ENCODE measurements at places on chromosomes 11 and 22.

- no peak for DNase-seq
Observed at GRCh38 chr11:69907611-69908010, 88.4 kb upstream of the FGF3 start.

DNA sequence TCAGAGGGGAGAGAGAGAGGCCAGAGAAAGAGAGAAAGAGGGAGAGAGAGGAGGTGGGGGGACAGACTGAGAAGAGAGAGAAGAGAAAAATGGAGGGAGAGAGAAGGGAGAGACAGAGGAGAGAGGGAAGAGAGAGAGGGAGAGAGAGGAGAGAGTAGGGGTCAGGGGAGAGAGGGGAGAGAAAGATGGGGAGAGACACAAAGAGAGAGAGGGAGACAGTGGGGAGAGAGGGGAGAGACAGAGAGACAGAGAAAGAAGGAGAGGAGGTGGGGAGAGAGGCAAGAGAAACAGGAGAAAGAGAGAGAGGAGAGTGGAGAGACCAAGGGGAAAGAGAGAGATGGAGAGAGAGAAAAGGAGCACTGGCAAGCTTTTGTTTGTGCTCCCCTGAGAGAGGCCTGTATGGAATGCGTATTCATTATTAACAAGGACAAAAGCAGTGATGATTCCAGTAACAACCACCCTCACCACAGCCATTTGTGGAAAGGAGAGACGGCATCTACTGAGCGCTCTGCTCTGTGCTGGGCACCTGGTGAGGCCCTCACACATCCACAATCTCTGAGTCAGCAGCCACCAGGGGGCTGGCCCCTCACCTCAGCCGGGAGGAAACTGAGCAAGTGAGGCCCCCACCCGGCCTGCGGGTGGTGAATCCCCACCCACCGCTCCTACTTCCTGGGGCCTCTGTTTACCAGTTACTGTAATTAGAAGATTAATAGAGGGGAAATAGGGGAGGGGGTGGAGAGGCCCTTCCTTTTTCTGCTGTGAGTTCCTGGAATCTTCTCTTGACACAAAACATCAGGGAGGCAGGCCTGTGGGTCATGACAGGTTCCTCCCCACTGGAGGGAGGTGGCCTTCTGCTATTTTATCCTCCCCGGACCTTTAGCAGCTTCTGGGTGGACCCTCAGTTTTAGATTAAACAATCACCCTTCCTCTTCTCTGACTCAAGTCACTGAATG, 14.6 kb upstream of the MIAT start:
- peak; percentile 90 for DNase-seq

- DNase-seq = no peak
Observed at GRCh38 chr11:78641541-78641940, 66.9 kb upstream of the NARS2 start.

GRCh38 chr11:110573411-110573810, 138.8 kb downstream of the ARHGAP20 start:
- DNase-seq = no peak

DNA sequence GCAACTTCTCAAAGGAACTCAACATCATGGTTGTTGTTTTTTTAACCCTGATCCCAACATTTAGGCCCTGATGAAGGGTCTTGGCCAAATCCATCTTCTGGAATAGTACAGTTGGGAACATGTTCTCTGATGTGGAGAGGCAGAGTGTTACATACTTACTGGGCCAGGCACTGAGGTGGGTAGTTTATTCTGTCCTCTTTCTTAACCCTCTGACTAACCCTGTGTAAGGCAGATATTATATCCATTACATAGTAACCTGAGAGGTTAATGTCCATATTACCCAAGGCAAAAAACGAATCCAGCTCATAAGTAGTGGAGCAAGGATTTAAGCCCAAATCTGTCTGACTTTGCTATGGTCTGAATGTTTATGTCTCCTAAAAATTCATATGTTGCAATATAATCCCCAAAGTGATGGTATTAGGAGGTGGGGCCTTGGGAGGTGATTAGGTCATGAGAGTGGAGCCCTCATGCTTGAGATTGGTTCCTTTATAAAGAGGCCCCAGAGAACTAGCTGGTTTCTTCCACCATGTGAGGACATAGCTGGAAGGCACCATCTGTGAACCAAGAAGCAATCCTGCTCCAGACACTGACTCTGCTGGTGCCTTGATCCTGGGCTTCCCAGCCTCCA, 16.3 kb downstream of the PPFIBP2 start:
- DNase-seq = no peak

GRCh38 chr11:40289370-40289769, 1170.1 kb downstream of the LRRC4C start:
- no peak for DNase-seq

GRCh38 chr11:120819437-120820365, 204.2 kb upstream of the TBCEL start:
- no peak for DNase-seq

DNA sequence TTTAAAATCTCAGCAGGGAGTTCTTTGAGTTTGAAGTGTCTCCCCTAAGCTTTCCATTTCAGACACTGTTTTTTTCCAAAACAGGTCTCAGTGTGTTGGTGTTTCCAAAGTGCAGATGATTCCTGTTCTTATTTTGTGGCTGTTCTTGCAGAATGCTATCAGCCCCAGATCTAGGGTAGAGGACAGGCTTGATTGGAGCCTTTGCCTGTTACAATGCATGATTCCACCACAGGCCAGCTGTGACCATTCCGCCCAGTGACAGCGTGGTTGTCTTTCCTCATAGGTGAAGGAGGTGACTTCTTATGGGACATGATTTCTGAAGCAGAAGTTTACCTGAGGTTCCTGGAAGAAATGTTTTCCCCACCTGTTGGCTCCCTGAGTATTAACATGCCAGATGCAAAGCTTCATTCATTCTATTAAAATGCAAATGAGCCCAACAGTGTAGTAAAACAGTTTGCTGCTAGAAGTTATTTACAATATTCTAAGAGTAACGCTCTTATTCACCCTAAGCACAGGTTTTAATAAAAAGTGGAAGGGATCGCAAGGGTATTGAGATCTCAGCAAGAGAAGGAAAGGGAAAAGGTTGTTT, 36.9 kb upstream of the BIRC3 start:
- no peak for DNase-seq

- no peak for DNase-seq
Observed at GRCh38 chr11:87194985-87195820, 157.5 kb downstream of the TMEM135 start.

DNA sequence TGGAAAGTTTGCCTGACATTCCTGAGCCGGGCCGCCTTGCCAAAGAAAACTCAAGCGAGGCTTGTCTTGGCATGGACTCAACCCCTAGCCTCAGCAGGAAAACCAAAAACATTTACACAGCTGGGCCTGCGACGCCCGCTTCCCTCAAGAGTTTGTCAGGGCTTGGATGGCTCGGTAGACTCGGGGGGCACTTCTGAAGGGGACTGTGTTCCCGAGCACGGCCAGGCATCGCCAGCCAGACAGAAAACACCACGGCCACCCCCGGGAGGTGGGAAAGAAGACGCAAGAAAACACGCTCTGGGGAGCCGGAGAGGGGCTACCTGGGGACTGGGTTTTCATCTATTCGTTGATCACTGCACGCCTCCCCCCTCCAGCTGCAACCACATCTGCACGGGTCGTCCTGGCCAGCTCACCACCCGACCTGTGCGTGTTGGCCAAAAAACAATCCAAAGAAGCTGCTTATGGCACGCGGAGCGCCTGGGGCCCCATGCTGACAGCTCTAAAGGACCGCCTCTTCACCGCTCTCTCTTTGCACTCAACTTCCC, 380.7 kb downstream of the MN1 start:
- no peak for DNase-seq

DNA sequence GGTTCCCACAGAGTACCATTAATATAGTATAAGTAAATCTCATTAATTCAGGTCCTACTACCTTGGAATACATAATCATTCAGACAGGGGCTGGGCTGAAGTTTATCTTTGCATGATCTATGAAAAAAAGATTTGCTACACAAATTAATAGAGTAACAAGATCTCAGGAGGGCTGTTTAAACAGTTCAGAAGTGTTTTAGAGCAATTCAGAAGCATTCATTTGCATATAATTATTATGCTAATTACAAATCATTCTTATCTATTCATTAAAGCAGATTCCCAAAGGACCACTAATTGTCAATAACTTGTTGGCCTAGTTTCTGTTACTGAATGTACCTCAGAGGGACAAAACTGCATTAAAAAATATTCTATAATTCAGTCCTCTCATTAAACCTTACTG, 40.5 kb downstream of the PITPNB start:
- no peak for DNase-seq

- no peak for DNase-seq
Observed at GRCh38 chr11:6926208-6927029, at the start of gene ZNF215. TSS of gene ZNF215 (plus strand) at chr11:6926426. CDS start at chr11:6932273, 5,847 bp downstream.

Measured in natural killer cell treated with Interleukin-12 subunit alpha and Interleukin-12 subunit beta and Interleukin-15 and Interleukin-18, amount 100 ng/mL, for 72 hours (primary cell).